Parietal lobe (tissue), 2 donors: ENCODE measurements at places on chromosomes 2 and 18. TPM values are rescaled to one million over a fixed set of nuclear protein-coding genes. Genes with fewer than 3 reads are reported as not detected.

The AQP12A gene
- not detected for total RNA-seq

The SAG gene
- 0.63 TPM for total RNA-seq

The STPG4 gene
- 1.9 TPM for total RNA-seq

The ABCB11 gene
- 1.6 TPM for total RNA-seq

The LCT gene
- not detected for total RNA-seq

The CHRNA1 gene
- not detected for total RNA-seq

The SP140 gene
- 1.9 TPM for total RNA-seq

The ABI2 gene
- total RNA-seq = 198 TPM

The SPIRE1 gene
- 163 TPM for total RNA-seq

The SERPINB10 gene
- total RNA-seq = not detected

The CYRIA gene
- 199 TPM for total RNA-seq

The DYSF gene
- total RNA-seq = 1.6 TPM

The VWC2L gene
- 7.8 TPM for total RNA-seq

The IGFBP5 gene
- 11.6 TPM for total RNA-seq

The TWIST2 gene
- total RNA-seq = not detected

The DBI gene
- total RNA-seq = 41.6 TPM

The ADAM23 gene
- total RNA-seq = 37.2 TPM

The GALNT13 gene
- total RNA-seq = 29.1 TPM

The ESPNL gene
- total RNA-seq = not detected

The RAB27B gene
- total RNA-seq = 17.2 TPM

The NEB gene
- 2.5 TPM for total RNA-seq
